Activated B cell treated with CpG ODN at 0.5 μM for 24 hours (primary cell): ENCODE measurements at places on chromosomes 4 and X. TPM values are rescaled to one million over a fixed set of nuclear protein-coding genes. Genes with fewer than 3 reads are reported as not detected.

The NPY5R gene
- not detected in 2 replicates for total RNA-seq

- H3K4me3 ChIP-seq = no peak overlapping the region
- H3K27ac ChIP-seq = no peak overlapping the region
- peaks cover 37% of the 10 kb centered on the region for H3K36me3 ChIP-seq
- H3K4me1 ChIP-seq = peaks cover 16% of the 10 kb centered on the region
These were observed 5.8 kb downstream of the HMGB2 start for GRCh38 chr4:173328236-173328901.

DNA sequence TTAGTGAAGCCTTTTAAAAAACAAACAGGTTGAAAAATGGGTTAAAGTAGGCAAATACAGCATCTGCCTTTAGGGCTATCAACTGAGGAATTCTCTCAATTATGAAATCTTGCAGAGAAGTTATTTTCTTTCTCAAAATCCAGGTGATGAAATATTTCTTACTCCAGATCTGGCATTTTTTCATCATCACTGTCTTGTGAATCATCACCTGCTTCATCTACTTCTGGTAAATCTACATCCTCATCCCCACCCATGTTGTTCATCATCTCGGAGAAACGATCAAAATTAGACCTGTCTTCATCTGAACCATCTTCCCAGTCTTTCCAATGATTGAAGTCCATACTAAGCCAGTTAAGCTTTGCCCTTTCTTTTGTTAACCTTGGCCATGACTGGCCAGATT is 33.3 kb upstream of the HPF1 start:
- H3K4me1 ChIP-seq = peaks cover 2% of the 10 kb centered on the region
- DNase-seq = no peak
- no peak overlapping the region for H3K4me3 ChIP-seq
- H3K27me3 ChIP-seq = peaks cover 43% of the 10 kb centered on the region
- no peak overlapping the region for H3K27ac ChIP-seq

GRCh38 chrX:85024562-85024961 is 20.9 kb downstream of the APOOL start:
- no peak overlapping the region for H3K4me3 ChIP-seq
- no peak for DNase-seq
- H3K4me1 ChIP-seq = no peaks in the 10 kb centered on the region
- no peaks in the 10 kb centered on the region for H3K27me3 ChIP-seq
- peaks cover 11% of the 10 kb centered on the region for H3K36me3 ChIP-seq

The CXCL8 gene
- total RNA-seq = 0.71 and 1.1 TPM in 2 replicates

- no peaks in the 10 kb centered on the region for H3K27me3 ChIP-seq
- no peak overlapping the region for H3K4me3 ChIP-seq
- no peak for DNase-seq
- H3K27ac ChIP-seq = no peak overlapping the region
- H3K4me1 ChIP-seq = no peaks in the 10 kb centered on the region
These were observed 32.7 kb downstream of the BST1 start for GRCh38 chr4:15735536-15735935.

The ARHGAP6 gene
- 0.37 and 0.42 TPM in 2 replicates for total RNA-seq

The TRAM1L1 gene
- not detected in 2 replicates for total RNA-seq

The SPACA5B gene
- total RNA-seq = not detected in 2 replicates

GRCh38 chr4:4327652-4328121 is 37.6 kb downstream of the ZBTB49 start:
- H3K36me3 ChIP-seq = peaks cover 6% of the 10 kb centered on the region
- no peak overlapping the region for H3K27ac ChIP-seq
- no peak for DNase-seq

GRCh38 chr4:84691800-84692199 is 108.9 kb downstream of the CDS1 start:
- no peaks in the 10 kb centered on the region for H3K36me3 ChIP-seq
- H3K27me3 ChIP-seq = peaks cover 3% of the 10 kb centered on the region
- no peak overlapping the region for H3K27ac ChIP-seq
- H3K4me1 ChIP-seq = no peaks in the 10 kb centered on the region
- DNase-seq = no peak

GRCh38 chrX:28628120-28628519 is 40.9 kb downstream of the IL1RAPL1 start:
- no peak for DNase-seq
- H3K27ac ChIP-seq = no peak overlapping the region
- no peak overlapping the region for H3K4me3 ChIP-seq
- H3K36me3 ChIP-seq = no peaks in the 10 kb centered on the region
- H3K27me3 ChIP-seq = no peaks in the 10 kb centered on the region
- H3K4me1 ChIP-seq = no peaks in the 10 kb centered on the region

DNA sequence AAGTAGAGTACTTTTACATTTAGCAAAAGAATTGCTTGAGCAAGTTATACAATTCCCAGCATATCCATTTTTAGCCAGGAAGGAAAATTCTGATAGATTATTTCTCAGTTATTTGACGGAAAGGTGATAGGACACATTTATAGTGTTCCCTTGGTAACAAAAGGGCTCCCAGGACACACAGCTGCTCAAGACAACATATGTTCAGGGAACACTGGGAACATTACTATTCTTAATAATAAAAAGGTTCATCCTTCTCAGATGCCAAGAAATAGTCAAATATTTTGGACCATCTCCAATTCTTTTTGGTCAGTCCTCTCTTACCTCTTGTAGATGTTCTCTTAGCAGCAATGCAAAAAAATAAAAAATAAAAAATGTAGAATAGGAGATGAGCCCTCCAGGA is 66.8 kb upstream of the SMAD1 start:
- H3K27ac ChIP-seq = no peak overlapping the region
- H3K4me3 ChIP-seq = no peak overlapping the region
- no peak for DNase-seq
- H3K36me3 ChIP-seq = no peaks in the 10 kb centered on the region
- peaks cover 4% of the 10 kb centered on the region for H3K27me3 ChIP-seq

DNA sequence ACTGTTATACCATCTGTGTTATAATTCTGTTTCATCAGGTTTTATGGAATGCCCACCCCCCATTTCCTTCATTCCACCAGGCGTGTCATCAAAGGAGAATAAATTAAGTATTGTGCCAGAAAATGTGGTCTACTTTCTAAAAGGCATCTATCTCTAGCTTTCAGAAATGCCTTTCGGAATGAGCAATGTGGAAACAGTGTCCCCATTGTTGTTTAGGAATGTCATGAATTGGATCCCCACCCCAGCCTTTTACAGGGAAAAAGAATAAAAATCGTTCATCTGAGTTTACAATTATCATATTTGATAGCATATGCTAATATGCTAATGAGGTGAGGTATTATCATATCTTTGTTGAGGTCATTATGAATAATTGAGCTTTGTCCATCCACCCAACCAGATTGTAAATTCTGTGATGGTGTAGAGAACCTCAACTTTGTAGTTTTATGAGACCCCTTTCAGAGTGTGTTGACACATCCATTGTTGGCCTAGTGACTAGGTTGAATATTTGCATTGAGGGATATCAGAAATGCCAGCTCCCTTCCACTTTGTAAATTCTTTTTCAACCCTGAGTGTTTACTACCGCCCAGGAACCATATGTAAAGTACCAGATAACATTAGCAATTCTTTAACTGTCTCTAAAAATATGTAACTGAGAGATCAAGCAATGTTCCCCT is 56.2 kb upstream of the CCDC160 start:
- H3K4me3 ChIP-seq = no peak overlapping the region
- no peak overlapping the region for H3K27ac ChIP-seq
- H3K36me3 ChIP-seq = no peaks in the 10 kb centered on the region

GRCh38 chr4:109548655-109549054 is 11.4 kb upstream of the MCUB start:
- peaks cover 16% of the 10 kb centered on the region for H3K36me3 ChIP-seq
- H3K27ac ChIP-seq = peak overlapping the region; percentile 57
- H3K4me1 ChIP-seq = peaks cover 13% of the 10 kb centered on the region
- no peak overlapping the region for H3K4me3 ChIP-seq

DNA sequence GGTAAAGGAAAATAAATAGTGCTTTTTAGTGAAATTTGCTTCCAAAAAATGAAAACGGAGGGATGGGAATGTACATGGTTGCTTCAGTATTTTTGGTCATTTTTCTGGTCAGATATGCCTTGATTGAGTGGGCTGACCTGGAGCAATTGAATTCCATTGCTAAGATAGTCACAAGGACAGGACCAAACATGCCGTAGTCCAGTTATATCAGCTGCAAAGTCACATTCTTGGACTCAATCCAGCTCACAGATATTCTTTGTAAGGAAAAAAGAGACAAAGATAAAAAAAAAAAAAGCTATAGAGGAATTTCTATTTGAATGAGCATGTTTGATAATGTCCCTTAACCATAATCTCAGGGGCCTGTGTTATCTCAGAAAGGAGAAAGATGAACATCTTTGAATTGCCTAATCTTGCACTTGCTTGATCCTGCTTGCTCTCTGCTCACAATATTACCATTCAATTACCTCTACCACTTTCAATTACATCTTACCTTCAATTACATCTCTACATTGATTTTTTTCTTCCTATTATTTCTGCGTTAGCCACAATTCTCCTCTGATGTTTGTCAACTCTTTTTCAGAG is 75.4 kb upstream of the PACRGL start:
- no peaks in the 10 kb centered on the region for H3K36me3 ChIP-seq
- no peaks in the 10 kb centered on the region for H3K27me3 ChIP-seq
- DNase-seq = no peak
- no peak overlapping the region for H3K4me3 ChIP-seq
- no peaks in the 10 kb centered on the region for H3K4me1 ChIP-seq

The PPM1K gene
- 72.1 and 76.6 TPM in 2 replicates for total RNA-seq

GRCh38 chr4:167578906-167579305 is 344.6 kb upstream of the SPOCK3 start:
- H3K36me3 ChIP-seq = no peaks in the 10 kb centered on the region
- H3K4me1 ChIP-seq = no peaks in the 10 kb centered on the region
- no peak for DNase-seq
- H3K27me3 ChIP-seq = no peaks in the 10 kb centered on the region
- H3K4me3 ChIP-seq = no peak overlapping the region

DNA sequence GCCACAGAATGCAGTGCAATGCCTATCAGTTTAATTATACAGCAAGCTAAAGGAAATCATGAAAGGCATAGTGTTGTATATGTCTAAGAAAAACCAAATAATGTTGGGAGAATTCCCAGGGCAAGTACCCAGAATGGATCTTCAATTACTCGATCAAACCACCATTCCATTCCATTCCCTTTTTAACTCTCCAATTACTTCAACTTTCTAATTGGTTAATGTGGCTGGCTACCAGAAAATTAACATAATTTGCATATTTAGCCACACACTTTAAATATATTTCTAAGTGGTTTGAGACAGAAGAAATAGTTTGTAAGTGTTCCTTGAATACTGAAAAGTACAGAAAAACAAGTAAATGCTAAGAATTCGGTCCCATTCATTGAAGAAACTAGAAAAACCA is 111.5 kb upstream of the NAP1L5 start:
- no peak overlapping the region for H3K4me3 ChIP-seq
- no peaks in the 10 kb centered on the region for H3K27me3 ChIP-seq
- no peaks in the 10 kb centered on the region for H3K4me1 ChIP-seq

GRCh38 chr4:185904381-185904780 is 92.4 kb upstream of the SORBS2 start:
- DNase-seq = no peak
- no peaks in the 10 kb centered on the region for H3K4me1 ChIP-seq
- H3K27ac ChIP-seq = no peak overlapping the region
- H3K36me3 ChIP-seq = no peaks in the 10 kb centered on the region

DNA sequence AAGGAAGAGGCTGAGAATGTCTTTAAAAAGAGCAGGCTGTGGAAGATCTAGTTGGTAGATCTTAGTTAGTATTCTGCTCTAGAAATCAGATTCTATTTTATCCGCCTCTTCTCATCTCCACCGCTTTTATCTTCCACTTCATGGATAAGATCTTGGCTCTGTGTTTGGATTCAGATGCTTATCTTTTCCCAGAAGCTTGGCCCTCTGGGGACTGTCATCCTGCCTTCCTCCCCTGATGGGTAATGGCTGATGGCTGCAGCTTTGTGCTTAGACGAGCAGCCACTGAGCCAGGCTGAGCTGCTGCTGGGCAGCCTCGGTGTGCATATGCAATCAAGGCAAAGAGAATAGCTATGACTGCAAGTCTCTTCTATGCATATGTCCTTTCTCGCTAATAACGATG is 23.5 kb downstream of the TRIML1 start:
- H3K4me3 ChIP-seq = no peak overlapping the region
- H3K36me3 ChIP-seq = no peaks in the 10 kb centered on the region
- no peaks in the 10 kb centered on the region for H3K27me3 ChIP-seq
- no peak overlapping the region for H3K27ac ChIP-seq

DNA sequence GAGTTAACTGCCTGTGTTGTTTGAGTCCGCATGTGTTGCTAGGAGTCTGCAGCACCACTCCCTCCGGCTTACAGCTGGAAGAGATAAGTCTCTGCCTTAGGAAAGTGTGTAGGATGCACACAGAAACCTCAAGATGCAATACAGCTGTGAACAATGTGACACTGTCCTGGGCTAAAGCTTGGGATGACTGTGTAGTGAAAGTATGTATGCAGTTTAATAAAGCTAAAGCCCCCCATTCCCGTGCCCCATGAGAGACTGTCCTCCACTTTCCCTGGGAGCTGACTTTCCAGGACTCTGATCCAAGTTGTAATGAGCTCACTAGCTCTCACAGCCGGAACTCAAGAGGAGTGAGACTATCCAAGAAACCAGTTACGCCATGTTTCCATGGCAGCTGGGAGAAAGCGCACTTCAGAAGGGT is 156.6 kb upstream of the FTHL17 start:
- DNase-seq = no peak
- peaks cover 46% of the 10 kb centered on the region for H3K4me1 ChIP-seq
- no peaks in the 10 kb centered on the region for H3K36me3 ChIP-seq
- H3K27me3 ChIP-seq = no peaks in the 10 kb centered on the region
- peak overlapping the region; percentile 46 for H3K4me3 ChIP-seq

DNA sequence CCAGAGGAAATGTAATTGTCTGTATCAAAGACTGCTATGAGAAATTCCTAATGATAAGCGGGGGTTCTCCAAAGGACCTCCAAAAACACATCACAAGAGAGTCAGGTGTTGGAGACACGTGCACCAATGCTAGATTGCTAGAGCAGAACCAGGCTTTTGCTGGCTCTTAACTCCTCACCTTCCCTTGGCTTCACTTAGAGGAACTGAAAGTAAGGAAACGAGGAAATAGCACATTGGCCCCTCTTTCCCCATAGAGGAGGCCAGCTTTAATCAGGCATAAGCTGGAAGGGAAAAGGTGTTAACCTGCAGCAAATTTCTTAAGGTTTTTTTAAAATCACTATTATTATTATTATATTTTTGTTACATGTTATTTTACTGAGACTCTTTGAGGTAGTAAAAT is 13.6 kb downstream of the OTC start:
- H3K4me1 ChIP-seq = no peaks in the 10 kb centered on the region
- no peak overlapping the region for H3K4me3 ChIP-seq
- no peaks in the 10 kb centered on the region for H3K27me3 ChIP-seq

GRCh38 chr4:27010334-27010940 is 149.8 kb downstream of the STIM2 start:
- peaks cover 5% of the 10 kb centered on the region for H3K4me1 ChIP-seq
- H3K27me3 ChIP-seq = no peaks in the 10 kb centered on the region
- no peak overlapping the region for H3K4me3 ChIP-seq
- peak overlapping the region; percentile 80 for H3K27ac ChIP-seq

DNA sequence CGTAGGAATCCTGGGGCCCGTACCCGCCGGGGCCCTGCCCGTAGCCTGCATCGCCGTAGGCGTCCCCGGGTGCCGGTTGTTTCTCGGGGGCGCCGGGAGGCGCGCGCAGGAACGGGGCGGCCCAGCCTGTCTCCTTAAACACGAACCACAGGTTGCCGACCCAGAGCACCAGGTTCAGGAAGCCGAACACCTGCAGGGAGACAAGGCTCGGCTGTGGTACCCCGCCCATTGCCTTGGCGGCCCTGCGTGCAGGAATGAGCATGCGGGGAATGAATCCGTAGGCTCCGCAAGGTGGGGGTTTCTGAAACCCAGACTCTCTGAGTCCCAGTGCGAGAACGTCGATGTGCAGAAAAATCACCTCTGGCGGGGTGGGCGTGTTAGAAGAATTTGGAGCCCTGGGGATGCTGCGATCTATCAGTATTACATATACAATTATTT is 5.4 kb upstream of the PRICKLE3 start:
- no peaks in the 10 kb centered on the region for H3K27me3 ChIP-seq
- DNase-seq = no peak
- H3K4me3 ChIP-seq = peak overlapping the region; percentile 92
- H3K4me1 ChIP-seq = peaks cover 26% of the 10 kb centered on the region
- H3K27ac ChIP-seq = peak overlapping the region; percentile 96
- peaks cover 2% of the 10 kb centered on the region for H3K36me3 ChIP-seq
